Activated CD4-positive, alpha-beta T cell treated with anti-CD3 and anti-CD28 coated beads for 1 hour (primary cell): ENCODE measurements at places on chromosomes 6 and 20.

- no peak for DNase-seq
These were observed 13.7 kb downstream of the TTLL2 start for GRCh38 chr6:167338541-167339117.

- DNase-seq: no peak
These were observed 503.1 kb downstream of the ADGRB3 start for GRCh38 chr6:69138148-69138547.

DNA sequence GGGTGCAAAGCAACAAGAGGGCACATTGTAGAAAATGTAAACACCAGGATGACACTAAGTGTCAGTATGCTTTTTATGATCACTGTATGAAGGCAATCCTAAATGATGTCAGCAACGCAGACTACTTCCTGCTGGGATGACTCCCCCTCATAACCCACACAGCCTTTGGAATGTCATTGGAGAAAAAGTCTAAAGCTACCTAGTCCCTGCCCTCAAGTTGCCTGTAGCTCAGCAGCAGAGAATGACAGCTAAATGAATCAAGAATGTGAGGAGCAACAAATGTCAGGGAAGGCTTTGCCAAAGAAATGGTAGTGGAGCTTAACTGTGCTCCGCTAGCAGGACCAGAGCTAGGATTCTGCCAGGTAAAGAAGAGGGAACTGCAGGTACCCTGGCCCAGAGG, 555.6 kb downstream of the CD83 start:
- no peak for DNase-seq

- DNase-seq: no peak
These were observed 92.4 kb downstream of the TMEM242 start for GRCh38 chr6:157230910-157231309.

DNA sequence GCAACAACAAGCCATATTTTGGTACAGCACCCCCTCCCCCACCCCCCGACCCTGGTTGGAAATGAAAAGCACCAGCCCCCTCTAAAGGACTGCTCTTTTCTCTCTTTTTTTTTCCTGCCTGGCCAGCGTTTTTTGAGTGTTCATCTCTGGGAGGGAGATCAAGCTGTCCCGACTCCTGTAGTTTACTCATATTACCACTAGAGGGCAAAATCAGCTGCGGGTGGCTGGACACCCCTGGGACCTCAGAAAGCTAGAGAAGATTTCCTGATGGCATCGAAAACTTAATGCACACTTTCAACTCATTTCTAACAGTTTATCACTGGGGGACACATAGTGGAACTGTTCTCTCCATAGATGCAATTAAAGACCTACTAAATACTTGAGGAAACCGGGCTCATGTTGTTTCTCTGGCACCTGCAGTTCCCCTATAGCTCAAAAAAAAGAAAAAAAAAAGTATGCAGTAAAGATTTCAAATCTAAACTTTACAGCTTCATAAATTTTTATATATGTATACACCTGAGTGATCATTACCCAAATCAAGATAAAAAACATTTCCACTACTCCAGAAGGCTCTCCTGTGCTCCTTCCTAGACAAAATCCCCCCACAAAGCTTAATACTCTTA, 24.4 kb downstream of the CNBD2 start:
- DNase-seq: peak; percentile 15

GRCh38 chr6:56433119-56433518, 185.7 kb upstream of the COL21A1 start:
- no peak for DNase-seq

GRCh38 chr6:15658181-15658744, 4.6 kb downstream of the DTNBP1 start:
- DNase-seq: no peak

DNA sequence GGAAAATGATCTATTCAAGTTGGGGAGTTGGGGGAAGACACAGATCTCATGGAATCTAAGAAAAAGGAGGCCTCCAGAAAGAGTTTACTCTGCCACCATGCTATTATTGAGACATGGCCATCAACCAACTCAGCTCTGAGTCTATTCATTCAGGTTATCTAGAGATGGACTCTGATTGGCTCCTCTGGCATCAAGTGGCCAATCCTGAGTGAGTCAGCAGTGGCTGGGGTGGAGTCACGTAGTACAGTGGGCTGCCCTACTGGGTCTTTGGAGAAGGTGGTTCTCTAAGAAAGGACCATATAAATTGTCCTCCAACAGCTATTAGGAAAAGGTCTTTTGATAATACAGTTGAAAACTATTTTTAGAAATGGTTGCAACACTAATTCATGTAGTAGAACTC, 42.1 kb downstream of the LYRM2 start:
- DNase-seq: no peak

DNA sequence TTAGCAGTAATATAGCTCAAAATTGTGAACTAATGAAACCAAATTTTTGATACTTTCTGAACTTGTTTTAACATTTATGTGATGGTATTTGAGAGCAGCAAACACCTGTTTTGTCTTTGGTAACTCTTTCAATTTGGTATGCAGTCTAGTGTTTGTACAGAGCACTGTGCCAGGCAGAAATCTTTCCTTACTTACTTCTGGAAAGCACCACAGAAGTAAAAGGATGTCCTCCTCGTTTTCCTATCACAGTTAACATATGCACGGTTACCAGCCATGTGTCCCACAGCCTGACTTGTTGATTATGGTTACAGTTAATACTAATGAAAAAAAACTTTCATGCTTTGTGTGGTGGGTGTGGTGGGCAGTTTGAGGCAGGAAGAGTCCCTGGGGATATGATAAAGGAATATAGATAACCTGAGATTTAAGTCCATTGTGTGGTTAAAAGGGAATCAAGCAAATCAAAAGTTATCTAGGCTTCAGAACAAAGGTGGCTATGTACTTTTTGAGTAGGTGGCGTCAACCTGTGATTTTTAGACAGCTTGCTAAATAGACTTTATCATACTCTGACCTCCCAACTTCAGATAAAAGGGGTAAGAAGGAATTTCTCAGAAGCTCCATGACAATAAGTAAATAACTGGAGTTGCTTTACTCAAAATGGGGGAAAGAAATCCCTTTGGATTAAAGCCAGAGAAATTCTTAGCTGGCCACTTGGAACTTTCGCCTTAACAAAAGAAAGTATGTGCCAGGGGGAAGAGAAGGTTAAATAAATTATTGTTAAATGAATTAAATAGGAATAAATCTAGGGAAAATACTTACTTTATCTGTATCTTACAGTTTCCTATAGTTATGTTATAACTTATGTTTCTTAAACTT, 20.1 kb upstream of the COL10A1 start:
- no peak for DNase-seq

DNA sequence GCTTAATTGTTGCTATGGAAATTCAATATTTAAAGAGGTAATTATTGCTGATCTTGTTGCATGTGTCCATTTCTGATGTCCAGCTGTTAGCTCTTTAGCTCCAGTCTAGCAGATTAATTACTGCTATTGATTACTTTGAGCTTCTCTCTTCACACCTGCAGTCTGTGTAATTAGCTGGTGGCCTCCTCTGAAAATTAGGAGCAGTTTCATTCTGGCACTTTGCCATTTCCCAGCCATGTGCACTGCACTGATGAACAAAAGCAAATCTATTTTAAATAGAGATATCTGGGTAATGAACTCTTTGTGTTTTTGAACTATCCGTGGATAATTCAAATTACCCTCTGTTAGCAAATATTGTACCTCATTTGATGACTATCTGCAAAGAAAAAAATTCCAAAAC, 275.9 kb downstream of the RNF144B start:
- DNase-seq: no peak

DNA sequence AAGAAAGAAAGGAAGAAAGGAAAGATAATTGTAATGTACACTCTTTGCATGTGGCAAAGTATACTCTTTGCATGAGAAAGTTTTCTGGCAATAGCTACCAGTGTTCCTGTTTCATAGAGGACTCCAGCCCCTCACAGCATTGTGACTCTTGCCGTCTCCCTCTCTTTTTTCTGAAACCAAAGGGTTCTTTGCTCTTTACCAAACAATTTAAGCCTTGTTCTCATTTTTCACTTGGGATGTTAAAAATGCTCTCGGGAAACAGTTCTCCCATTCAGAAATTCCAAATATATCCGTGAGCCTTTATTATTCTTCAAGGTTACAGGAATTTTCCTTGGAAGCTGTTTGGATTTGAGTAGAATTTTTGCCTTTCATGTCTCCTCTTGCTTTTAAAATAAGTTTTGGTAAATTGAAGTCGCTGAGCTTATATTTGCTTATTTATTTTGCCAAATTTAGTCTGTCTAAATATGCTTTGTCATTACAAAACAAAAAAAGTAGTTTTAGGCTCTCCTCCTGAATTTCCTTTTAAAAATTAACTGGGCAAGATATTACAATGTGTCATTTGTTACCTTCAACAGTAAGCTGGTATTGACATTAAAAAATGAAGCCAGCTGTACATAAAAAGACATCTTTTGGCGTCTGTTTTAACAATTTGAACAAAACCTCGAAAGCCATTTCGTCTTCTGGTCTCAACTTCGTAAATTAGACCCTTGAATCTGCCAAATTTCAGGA, 103.8 kb upstream of the ARMC2 start:
- DNase-seq: no peak

- DNase-seq: no peak
These were observed 51.9 kb downstream of the IL22RA2 start for GRCh38 chr6:137121401-137121997.

DNA sequence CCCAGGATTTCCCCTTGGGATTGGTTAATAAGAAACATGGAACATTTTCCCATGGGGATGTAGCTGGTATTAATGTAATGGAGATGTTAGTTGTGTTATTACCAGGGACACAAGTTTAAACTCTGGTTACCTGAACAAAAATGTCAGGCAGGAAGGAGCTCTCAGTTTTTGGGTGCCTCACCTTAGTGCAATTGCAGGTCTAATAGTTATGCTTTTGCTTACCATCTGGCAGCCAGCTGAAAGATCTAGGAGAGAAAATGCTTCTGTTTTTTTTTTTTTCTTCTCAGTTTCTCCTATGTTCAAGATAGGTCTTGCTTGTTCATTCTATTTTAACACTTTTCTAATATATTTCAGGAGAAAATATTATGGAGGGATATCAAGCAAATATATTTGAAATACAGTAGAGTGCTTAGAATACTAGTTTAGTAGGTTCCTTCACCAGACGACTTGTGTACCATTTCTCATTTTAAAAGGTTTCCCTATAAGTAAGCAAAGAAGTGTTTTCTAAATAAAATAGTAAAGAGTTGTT, 4.2 kb upstream of the UBE2J1 start:
- DNase-seq: no peak

DNA sequence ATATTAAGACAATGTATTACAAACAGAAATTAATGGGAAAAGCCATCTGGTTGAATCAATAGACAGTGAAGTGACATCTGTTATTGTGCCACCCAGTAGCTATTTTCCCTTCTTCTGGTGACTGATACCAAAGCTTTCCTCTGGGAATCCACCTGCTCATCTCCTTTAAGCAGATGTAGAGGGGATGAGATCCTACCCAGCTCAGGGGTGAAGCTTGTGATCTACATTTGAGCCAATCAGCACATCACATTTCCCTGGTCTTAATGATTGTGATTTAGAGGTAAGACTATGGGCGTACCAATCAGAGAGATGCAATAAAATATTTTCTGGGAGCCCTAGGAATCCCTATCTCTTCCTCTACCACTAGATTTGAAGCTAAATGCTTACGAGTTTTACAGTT, 782.9 kb downstream of the PTPRT start:
- no peak for DNase-seq

DNA sequence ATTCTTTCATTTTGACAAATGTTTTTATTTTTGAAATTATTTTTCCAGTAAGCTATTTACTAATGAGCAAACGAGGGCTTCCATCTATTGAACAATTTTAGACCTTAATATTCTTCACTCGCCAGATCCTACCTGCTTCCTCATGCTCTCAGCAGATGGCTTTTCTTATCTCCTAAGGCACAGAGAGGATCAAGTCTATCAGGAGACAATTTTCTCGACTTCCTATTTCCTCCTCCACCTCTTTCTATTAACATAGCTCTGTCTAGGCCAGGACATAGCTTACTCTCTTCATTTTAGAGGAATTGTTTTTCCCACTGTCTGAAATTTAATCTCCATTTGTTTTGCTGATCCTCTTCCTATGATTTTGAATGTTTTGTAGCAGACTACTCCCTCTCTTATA, 87.0 kb upstream of the MAN1A1 start:
- DNase-seq: no peak

DNA sequence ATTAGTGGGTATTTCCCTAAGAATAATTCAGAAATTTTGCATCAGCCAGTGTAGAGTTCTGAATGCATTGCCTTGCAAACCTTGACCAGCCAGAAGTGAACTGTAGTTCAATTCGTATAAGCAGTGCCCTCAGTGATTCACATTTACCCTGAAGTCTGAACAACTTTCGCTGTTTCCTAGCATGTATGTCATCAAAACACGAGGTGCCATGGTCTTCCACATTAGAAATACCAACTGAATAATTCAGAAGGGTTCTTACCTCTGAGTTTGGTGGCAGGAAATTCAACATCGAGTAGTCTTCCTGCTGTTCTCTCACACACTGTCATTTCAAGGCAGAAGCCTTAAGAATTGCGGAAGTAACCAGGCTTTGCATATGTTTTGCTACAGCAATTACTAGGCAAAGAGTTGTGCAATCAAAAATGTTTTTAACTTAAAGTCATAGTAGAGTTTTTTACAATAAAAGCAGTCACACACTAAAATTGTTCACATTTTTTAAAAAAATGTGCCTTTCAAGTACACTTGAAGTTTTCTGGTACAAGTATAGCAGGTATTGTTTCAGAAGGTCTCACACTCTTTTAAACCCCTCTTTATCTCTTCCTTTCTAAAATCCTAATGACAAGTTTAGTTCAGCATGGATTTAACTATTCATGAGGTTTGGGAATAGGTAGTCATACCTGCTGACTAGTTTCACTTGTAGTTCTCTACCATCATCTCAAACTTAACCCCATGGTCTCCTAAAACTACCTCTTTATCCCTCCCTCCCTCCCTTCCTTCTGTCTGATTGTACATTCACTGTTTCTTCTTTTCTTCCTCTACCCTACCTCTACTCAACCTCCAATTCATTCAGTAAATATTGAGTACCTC, 118.3 kb downstream of the STXBP5 start:
- DNase-seq: no peak

- DNase-seq: no peak
These were observed 152.2 kb downstream of the TFAP2B start for GRCh38 chr6:50970908-50971307.

GRCh38 chr6:116020738-116021137, 40.0 kb downstream of the FRK start:
- DNase-seq: no peak

DNA sequence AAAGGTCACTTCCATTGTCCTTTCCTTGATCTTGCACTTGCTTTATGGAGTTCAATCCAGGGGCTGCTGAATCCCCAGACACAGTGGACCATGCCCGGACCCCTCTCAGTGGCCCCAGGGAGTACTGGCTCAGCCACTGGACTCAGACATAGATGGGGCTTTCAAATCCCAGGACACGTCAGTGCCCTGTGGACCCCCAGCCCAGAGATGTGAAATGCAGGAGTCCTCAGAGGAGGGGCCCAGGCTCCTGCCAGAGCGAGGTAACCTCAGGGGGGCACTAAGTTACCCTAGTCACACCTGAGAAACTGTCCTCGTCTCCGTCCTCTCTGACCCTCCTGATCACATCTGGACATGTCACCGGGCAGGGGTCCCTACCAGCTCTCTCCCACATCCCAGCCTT, 18.7 kb upstream of the APMAP start:
- DNase-seq: no peak
